ENCODE measurements at places on chromosomes 1 and 21.

- no peak for DNase-seq
These were observed 229.3 kb upstream of the PTBP2 start for GRCh38 chr1:96492236-96492635.

DNA sequence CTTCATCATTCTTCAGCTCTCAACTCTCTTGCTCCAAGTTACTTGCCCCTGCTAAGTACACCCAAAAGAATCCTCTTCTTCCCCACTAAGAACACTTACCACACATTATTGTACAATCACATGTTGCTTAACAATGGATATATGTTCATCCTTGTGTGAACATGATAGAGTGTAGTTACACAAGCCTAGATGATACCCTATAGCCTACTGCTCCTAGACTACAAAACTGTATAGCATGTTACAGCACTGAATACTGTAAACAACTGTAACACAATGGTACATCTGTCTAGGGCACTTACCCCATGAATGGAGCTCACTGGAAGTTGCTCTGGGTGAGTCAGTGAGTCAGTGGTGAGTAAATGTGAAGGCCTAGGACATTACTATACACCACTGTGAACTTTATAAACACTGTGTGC is 77.4 kb downstream of the RERE start:
- DNase-seq, result no peak

GRCh38 chr1:37042506-37042905 is 8.2 kb upstream of the GRIK3 start:
- no peak for DNase-seq

GRCh38 chr1:57340334-57341070 is 83.4 kb downstream of the DAB1 start:
- DNase-seq, result no peak

- DNase-seq, result no peak
These were observed at the start of gene SLC35D1 for GRCh38 chr1:67053785-67054772. SLC35D1 (minus strand) TSS chr1:67054148; CDS start chr1:67054013, 135 bp downstream.

DNA sequence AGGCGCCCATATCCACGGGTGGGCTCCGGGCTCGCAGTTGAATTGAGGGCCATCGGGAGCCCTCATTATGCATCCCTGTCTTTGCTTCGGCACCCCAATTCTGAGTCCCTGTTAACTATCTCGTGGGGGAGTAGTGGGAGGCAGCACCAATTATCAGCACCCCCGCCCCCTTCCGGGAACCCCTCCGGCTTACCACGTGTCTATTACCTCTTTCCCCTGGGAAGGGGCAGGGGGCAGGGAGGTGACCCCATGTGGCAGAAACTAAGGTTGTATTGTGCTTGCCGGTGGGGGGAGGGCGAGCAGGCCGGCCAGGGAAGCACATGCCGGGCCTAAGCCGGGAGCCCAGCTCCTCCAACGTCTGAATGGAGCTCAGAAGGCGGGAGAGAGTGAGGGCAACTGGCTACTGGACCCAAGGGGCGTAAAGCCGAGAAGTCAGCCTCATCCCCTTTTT is 1.0 kb downstream of the LIN28A start:
- DNase-seq, result no peak

GRCh38 chr1:218845589-218845988 is 328.1 kb upstream of the LYPLAL1 start:
- DNase-seq, result no peak

DNA sequence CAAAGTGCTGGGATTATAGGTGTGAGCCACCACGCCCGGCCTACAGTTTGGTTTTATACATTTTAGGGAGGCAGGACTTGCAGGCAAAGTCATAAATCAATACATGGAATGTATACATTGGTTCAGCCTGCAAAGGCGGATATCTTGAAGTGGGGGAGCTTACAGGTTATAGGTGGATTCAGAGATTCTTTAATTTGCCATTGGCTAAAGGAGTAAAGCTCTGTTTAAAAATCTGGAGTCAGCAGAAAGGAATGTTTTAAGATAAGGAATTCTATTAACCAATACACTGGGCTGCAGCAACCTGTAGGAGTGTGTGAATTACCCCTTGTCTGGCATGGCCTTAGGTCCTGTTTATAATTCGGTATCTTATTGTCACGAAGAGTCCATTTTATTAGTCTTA is 57.6 kb downstream of the OPTC start:
- no peak for DNase-seq

DNA sequence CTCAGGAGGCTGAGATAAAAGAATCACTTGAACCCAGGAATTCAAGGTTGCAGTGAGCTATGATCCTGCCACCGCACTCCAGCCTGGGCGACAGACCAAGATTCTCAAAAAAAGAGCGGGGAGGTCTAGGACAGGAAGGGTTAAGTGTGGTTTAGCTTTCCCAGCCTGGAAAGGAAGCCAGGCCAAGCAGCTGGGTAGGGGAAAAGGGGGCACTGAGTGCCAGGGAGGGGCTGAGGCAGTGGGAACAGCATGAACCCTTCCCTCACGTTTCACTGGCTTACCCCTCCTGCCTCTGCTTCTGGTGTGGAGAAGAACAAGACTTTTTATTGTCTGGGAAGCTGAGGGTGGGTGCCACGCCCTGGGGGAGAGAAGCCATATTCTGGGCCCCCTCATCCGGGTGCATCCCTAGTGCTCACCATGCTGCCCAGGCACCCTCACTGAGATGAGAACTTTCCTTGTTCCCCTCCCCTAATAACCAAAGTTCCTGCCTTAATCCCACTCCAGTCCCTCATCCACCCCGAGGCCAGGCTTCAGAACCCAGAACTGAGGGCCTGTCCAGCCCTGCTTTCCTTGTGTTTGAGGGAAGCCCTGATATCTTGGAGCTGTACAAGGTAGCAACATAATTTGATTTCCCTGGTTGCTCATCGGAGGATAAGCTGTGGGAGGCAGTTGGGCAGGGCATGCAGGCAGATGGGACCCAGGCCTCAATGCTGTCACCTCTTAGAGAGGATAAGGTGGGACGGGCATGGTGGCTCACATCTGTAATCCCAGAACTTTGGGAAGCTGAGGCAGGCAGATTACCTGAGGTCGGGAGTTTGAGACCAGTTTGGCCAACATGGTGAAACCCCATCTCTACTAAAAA is 2.0 kb upstream of the LMNA start:
- no peak for DNase-seq

- no peak for DNase-seq
These were observed 1.3 kb downstream of the FAM20B start for GRCh38 chr1:179026813-179027669.

- peak; percentile 28 for DNase-seq
These were observed 20.6 kb upstream of the TBX15 start for GRCh38 chr1:119008483-119009311.

DNA sequence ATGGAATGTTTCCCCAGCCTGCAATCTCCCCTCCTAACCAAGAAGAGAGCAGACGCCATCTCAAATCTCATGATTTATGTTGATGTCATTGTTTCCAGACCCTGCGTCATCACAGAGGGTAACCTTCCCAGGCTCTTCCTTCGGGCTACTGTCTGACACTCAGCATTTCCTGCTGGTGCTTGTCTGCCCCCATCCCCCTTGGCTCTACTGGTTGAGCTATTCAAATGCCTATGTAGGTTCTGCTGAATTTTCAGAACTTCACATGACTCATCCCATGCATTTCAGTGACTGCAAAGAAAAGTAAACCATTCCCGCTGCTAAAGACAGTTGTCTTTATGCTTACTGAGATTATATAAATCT is 24.8 kb upstream of the ITPKB start:
- peak; percentile 34 for DNase-seq

DNA sequence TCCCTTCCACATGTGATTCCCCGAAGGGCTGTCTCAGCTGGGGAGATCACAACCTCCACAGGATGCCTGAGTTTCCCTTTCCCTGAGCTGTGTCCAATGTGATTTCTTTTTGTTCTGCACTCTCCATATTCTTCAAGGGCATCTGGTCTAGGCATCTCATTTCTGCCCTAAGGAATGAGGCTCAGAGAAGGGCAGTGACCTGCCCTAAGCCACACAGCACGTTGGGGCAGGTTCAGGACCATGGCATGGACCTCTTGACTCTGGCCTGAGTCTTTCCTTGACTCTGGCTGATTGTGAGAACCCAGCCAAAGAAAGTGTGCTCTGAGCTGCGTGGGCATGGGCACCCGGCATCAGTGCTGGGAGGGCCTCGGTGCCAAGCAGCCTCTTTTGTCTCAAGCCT is 590.3 kb downstream of the PTPRU start:
- DNase-seq, result no peak

DNA sequence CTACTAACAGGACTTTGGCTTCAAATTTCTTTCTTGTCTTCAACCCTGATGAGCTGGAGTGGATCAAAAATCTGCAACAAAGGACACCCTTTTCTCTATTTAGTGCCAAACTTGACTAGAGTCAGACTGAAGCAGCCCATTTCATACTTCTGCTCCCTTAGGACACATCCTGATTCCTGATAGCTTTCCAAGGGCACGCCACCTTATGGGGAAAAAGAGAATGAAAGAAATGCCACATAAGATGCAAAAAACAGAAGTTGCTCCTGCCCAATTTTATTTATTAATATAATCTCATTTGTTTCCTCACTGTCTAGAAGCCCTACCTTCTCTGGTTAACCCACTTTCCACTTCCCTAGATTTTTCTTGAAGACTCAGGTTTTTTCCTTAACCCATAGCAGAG is 72.7 kb upstream of the NBPF4 start:
- no peak for DNase-seq

- DNase-seq, result no peak
These were observed 35.3 kb downstream of the BEND5 start for GRCh38 chr1:48741380-48741779.
